ENCODE measurements at places on chromosomes 2 and 18.

- no peak for DNase-seq
Observed at GRCh38 chr2:101119431-101119830, 31.8 kb downstream of the TBC1D8 start.

DNA sequence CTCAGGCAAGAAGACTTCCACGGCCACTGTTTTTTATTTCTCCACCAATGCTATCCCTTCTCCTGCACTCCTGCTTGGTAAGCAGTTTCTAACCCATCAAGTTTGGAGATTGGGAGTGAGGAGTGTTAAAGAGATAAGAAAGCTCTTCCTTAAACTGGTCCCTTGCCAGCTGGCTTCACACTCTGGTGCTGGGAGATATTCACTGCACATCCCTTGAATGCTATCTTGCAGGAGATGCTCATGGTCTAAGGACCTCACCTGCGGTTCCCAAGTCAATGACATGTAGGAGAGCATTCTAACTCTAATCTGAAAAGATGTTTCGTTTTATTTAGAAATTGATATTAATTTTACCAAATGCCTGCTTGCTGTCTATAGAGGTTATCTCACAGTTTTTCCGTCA lies 28.2 kb upstream of the CYRIA start:
- no peak for DNase-seq

- no peak for DNase-seq
Observed at GRCh38 chr2:187617905-187618304, 63.7 kb upstream of the TFPI start.

DNA sequence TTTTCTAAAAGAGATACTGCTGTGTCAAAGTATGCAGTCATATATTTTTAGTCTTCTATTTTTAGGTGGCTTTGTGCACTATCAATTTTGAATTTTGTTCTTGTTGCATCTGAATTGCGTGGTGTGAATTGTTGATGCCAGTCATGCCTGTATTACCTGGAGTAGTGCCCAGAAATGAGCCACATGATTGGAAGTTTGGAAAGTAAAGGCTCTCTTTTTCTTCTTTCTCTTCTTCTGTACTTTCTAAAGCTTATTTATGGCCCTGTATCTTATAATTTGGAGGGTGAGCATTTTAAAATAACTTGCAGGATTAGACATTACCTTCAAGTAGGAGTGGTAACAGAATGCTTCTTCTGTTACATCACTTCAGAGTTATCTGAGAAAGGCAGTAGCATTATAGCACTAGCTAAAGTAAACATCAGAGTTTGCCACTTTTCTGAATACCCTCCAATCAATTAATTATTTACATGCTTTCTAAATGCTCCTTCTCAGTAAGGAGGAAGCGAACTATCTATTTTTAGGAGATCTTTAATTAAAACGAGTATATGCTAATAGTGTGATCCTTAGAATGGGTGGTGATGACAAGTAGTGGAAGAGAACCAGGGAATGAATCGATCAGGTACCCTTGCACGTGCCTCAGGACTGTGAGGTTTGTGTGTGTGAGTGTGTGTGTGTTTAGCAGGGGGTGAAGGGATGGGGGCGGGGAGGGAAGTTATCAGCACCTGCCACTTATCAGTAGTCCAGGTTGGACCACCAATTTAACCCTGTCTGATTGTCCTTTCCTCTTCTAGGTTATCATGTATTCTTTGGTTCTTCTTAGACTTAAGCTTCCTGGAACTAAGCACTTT lies 112.5 kb downstream of the MAP3K20 start:
- no peak for DNase-seq

GRCh38 chr2:105909215-105909614 lies 164.5 kb downstream of the NCK2 start:
- no peak for DNase-seq

DNA sequence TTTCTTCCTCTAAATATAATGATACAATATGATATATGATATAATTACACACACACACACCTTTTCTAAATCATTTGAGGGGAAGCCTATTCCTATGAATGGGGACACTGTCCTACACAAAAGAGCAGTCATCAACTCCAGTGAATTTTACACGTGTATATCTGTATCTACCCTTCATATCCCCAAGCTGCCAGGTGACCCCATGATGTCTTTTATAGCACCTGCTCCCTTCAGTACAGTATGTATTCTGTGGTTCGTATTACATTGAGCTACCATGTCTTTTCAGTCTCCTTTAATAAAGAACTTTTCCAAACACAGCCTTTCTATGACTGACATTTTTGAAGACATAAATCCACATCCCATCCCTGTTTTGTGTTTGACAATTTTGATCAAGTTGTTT lies 19.0 kb downstream of the TBC1D8 start:
- DNase-seq, result no peak

- DNase-seq, result no peak
Observed at GRCh38 chr2:239793086-239793485, 232.1 kb downstream of the NDUFA10 start.

DNA sequence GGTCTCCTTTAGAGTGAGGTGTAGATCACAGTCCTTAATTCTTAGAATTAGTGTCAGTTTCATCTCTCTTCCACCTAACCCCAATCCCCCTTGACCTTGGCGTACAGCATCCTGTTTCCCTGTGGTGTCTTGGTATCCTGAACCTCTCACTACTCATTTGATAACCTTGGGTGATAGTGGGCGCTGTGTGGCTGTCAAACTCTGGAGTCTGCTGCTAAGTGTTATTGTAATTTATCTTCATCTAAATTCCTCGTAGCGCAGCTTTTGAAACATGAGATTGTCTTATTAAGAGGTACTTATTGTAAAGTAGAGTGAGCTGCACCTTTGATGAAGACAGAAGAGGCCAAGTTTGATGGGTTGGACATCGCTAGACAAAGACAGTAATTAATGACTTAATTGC lies 222.6 kb upstream of the SPRED2 start:
- DNase-seq, result no peak

DNA sequence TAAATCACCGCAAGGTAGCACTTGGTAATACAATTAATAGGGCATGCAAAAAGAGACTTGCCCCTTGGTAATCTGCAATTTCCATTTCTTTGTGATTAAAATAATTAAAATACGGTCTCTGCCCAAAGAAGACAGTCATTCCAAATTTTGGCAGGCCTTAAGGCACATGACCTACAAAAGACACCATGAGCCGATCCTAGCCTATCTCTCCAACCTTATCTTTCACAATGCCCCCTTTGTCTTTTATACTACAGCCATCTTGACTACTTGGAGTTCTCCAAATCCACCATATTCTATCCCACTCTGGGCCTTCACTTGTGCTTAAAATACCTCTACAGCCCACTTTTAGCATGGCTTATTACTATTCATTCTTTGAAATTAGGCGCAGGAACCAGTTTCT lies 23.3 kb downstream of the CFAP210 start:
- DNase-seq, result no peak

- no peak for DNase-seq
Observed at GRCh38 chr2:145744541-145745386, 1224.8 kb upstream of the ZEB2 start.

DNA sequence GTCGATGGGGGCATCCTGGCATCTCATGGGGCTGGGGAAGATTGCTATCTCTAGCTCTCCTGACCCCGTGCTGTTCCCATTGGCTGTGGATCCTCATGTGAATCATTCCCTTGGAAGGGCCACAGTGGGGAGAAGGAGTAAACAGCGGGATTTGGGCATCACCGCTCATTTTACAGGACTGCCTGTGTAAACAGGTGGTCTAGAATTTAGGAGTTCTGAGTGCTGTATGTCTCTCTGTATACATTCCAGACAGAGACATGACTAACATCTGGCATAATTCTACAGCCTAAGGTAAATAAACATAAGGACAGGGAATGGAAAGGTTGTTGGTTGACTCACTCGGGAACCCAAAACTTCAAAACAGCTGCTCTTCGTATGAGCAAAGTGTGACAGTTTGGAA lies 92.7 kb downstream of the COPS8 start:
- DNase-seq, result no peak

DNA sequence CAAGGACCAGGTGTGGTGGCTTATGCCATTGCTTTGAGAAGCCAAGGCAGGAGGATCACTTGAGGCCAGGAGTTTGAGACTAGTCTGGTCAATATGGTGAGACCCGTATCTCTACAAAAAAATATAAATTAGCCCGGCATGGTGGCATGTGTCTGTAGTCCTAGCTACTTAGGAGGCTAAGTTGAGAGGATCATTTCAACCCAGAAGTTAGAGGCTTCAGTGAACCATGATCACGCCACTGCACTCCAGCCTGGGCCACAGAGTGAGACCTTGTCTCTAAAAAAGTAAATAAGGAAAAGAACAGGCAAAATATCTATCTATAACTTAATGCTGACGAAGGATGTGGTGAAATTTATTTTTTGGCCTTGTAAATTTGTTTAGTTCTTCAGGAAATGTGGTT lies 78.1 kb downstream of the UGGT1 start:
- no peak for DNase-seq

GRCh38 chr2:150413910-150414309 lies 73.6 kb downstream of the RND3 start:
- DNase-seq, result no peak

DNA sequence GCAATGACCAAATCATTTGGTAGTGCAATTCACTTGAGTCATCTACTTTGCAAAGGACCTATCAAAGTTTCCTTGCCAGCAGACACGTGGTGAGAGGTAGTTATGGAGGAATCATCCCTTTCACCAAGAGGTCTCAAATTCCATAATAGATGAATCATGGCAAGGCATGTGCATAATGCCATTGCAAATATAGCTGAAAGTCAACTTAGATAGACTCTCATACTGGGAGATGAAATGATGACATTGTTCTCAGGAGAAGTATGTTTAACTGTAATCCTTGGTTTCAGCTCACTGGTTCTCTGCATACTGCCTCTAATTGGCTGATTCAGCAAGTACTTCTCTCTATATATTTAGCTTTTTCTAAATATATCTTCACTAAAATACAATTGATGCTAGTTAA lies 57.2 kb downstream of the CALCRL start:
- DNase-seq, result no peak

DNA sequence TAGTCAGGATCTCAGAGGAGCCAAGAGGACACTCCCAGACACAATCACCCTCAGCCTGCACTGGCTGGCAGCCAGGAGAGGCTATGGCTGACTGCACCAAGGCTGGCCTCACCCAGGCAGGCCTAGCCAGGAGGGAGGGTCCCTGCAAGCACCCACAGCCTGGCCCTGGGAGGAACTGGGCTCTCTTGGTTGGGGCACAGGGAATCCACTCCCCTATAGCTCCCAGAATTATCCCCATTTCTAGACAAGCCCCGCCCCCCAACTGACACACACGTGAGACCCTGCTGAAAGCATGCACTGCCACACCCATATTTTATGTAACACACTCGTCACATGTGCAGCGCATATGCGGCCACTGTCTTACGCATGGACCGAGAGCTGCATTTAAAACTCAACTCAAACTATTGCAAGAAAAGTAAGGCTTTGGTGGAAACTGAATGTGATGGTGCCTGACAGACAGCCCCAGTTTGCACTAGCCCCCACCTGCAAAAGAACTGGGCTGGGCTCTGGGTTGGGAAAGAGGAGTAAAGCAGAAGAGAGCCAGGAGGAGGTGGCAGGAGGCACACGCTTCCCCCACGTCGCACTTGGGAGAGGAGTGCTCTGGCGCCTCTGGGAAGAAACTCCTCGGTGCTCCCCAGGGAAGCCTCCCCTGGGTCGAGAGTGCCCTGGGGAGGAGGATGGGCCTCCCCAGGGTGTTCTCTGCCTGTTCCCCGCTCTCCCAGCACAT lies 28.9 kb upstream of the ARHGEF4 start:
- DNase-seq, result no peak

- DNase-seq, result no peak
Observed at GRCh38 chr2:134280726-134281125, 26.9 kb downstream of the MGAT5 start.

DNA sequence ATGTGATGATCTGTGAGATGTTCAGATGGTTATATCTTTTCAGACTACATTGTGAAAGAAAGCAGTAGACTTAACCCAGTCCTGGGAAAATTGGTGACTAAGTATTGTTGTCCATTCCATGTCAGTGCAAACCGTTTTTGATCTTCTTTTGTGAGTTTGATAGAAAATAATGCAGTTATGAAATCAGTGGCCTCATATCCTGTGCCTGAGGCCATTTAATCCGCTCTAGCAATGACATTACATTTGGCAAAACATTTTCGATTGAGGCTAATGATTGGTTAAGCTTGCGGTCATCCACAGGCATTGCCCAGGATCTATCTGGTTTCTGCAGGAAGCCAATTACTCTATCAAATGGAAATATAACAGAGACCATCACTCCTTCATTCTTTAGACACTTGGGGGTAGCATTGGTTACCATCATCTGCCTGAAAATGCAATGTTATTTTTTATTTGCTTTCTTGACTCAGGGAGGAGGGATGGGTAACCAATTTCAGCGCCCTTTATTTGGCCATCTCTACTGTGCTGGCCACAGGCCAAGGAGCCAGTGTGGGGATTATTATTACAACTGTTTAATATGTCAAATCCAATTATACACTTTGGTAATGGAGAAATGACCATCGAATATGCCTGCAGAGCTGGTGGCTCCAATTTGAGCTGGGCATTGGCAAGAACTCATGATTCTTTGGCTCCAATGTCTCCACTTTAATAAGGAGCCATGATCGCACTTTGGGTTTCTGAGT lies 33.6 kb downstream of the TRIB2 start:
- DNase-seq, result no peak

- DNase-seq, result no peak
Observed at GRCh38 chr2:48715042-48715899, 40.3 kb downstream of the LHCGR start.

DNA sequence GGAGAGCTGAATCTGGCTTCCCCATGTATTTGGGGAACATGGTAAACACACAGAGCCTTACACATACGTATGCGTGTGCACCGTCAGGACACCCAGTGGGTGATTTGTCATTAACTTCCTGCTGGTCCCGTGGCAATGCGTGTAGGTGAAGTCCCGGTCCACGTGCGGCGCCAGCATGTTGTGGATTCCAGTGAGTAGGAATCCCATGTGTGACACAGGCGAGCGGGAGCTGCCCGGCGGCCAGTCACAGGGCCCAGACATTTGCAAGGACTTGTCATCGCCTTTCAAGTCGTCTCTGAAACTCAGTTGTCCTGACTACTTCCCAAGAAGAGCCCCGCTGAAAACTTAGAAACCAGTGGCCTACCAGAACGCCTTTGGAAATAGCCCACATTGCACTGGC lies 102.0 kb downstream of the RNF144A start:
- no peak for DNase-seq

- DNase-seq, result no peak
Observed at GRCh38 chr18:12880541-12880910, 3.5 kb downstream of the PTPN2 start.

Measured in activated CD4-positive, CD25-positive, alpha-beta regulatory T cell treated with anti-CD3 and anti-CD28 coated beads, Interleukin-2, amount 50 U/mL, for 16 hours (primary cell).